RWPE1 (cell line): ENCODE measurements at places on chromosomes 2 and 18.
A peak's percentile ranks its signal among the peaks of the same experiment; 100 is the strongest.

- no peak for DNase-seq
Measured at GRCh38 chr2:191036363-191036762, 22.4 kb upstream of the STAT1 start.

- no peak for DNase-seq
Measured at GRCh38 chr18:9608298-9608697, 6.1 kb downstream of the PPP4R1 start.

DNA sequence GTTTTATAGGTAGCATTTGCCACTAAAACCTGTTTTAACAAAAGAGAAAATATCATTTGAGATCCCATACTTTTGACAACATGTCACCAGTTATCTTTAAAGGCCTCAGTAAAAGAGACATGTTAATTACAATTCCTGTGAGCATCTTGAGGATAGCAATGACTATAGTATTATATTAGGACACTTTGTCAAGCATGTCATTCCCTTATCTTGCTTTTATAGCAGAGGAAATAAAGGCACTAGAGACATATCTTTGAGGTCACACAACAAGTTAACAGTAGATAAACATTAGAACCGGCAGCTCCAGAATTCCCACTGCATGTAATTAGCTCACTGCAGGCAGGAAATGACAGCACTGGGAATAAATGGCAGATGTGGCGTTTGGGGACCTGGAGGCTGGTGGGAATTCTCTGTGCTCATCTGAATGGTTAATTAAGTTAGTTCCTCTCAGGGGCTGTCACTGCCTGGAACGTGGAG, 25.9 kb downstream of the LYPD6B start:
- DNase-seq: no peak

- no peak for DNase-seq
Measured at GRCh38 chr2:149587950-149588487, 444 bp upstream of the MMADHC start.

- no peak for DNase-seq
Measured at GRCh38 chr18:78731398-78732032, 248.1 kb upstream of the SALL3 start.

GRCh38 chr2:161046876-161047275, 113.4 kb upstream of the TANK start:
- DNase-seq: no peak

- no peak for DNase-seq
Measured at GRCh38 chr2:142769761-142770160, 107.7 kb upstream of the KYNU start.

- DNase-seq: no peak
Measured at GRCh38 chr18:13464432-13465123, 246.0 kb downstream of the LDLRAD4 start.

- DNase-seq: no peak
Measured at GRCh38 chr18:14978962-14979535, 231.1 kb downstream of the ANKRD30B start.

DNA sequence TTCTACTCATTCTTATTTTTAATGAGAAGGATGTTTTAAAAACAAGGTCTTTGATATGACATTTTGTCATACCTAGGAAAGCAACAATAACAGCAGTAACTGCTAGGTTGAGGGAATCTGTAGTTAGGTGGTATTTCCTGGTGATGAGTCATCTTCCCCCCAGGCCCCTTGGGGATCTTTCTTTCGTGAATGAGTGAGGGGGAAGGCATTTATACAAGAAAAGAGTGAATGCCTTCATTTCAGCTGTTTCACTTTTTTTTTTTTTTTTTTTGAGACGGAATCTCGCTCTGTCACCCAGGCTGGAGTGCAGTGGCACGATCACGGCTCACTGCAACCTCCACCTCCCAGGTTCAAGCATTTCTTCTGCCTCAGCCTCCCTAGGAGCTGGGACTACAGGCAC, 108.6 kb downstream of the MAP4K4 start:
- DNase-seq: peak; percentile 77

- DNase-seq: no peak
Measured at GRCh38 chr2:8551622-8552074, 130.2 kb upstream of the ID2 start.

- peak; percentile 8 for DNase-seq
Measured at GRCh38 chr2:60554646-60555065, 1.2 kb upstream of the BCL11A start.

DNA sequence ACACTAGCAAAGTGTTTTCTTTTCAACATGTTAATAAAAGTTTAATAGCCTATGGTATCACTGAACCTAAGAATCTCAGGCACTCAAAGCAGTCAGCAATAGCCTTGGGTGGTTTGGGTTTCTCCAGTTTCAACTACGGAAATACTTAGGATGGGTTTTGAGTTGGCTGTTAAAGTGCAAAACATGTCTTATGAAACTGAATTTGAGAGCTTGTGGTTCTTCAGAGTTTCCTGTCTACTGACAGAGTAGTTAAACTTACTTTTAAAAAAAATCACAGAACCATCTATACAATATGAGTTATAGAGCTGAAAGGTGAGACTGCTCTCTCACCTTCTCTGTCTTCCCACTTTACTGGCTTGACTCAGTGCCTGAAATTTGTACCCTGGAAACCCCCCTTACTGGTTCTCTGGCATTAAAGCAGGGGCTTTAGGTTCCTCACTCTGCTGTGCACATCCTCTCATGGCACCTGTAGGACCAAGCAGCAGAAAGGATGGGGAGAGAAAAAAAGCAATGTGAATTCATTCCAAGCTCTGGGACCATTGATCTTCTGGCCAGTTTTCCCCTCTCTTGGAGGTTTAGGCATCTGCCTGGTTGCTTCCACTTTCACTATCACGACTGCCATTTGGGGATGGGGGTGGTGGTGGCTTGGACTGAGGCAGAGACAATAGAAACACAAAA, 18.1 kb downstream of the CCDC141 start:
- DNase-seq: no peak

GRCh38 chr2:168192839-168193616, 54.4 kb downstream of the STK39 start:
- DNase-seq: no peak

DNA sequence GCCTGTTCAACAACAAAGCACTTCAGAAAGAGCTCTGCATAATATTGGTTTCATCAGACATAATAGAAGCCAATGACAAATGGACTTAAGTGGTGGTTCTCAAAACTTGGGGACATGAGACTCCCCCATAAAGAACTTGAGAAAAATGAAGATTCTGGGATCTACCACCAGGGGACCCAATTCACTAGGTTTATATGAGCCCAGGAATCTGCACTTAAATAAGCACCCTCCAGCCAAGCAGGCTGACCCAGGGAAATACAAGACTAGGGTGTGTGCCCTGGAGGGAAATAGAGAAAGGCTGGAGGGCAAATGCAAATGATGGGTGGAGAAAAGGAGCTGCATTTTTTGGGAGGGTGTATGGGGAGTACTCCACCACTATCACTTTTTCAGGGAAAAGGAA, 52.5 kb downstream of the SATB2 start:
- no peak for DNase-seq

- DNase-seq: no peak
Measured at GRCh38 chr2:126857502-126857901, 41.2 kb upstream of the TEX51 start.

DNA sequence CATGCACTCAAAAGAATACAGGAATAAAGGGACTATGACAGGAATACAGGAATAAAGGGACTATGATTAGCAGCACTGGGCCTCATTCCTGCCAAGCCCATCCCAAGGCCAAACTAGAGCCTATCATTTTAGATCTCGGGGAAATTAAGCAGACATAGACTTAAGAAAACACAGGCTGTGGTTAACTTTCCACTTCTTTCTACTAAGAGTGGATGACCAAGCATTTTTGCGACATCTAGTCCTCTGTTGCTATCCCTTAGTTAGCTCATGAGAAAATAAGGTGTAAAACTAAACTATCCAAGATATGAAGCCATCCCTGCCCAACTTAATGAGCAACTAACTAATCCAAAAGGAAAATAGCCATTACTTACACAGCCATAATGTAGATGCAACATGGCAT, 5.9 kb downstream of the LYPD1 start:
- no peak for DNase-seq

- peak; percentile 5 for DNase-seq
Measured at GRCh38 chr2:23828256-23828980, 98.5 kb downstream of the ATAD2B start.

- no peak for DNase-seq
Measured at GRCh38 chr2:198441901-198442300, 637.5 kb downstream of the PLCL1 start.

GRCh38 chr2:168849610-168850009, 40.6 kb downstream of the SPC25 start:
- no peak for DNase-seq

DNA sequence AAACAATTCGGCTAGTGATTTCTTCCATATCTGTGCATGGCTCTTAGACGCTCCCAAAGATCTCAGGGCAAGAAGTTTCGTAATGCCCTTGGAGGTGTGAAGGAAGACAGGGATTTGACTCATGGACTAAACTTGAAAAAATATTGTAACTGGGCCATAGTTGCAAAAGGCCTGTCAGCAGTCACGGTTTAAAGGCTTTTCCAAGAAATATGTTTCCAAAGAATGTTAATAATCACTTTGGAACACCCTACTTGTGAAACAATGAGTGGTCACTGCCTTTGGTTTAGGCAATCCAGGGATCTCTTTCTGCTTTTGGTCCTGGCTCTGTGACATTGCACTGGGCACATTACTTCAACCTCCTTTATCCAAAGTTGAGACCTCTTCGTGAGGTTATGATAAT, 102.5 kb upstream of the RASGRP3 start:
- no peak for DNase-seq

- no peak for DNase-seq
Measured at GRCh38 chr2:26020231-26020640, 13.6 kb upstream of the RAB10 start.

GRCh38 chr18:23648940-23649607, 13.6 kb downstream of the ANKRD29 start:
- no peak for DNase-seq

DNA sequence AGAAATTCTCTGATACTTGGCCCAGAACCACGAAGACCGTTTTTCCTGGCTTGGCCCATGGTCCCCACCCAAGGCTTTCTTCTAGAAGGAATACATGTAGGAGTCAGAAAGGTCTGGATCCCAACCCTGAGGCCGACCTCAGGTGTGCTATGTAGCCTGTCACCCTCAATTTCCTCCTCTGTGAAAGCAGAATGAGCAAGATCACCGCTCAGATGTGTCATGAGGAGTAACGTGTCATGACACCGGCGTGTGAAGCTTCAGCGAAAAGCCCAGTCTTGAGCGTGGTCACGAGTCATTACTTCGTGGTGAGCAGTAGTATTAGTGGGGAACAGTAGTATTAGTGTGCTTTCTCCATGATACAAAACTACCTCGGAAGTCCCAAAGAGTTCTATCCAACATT, 103.4 kb downstream of the ALPK2 start:
- no peak for DNase-seq

GRCh38 chr2:157925071-157925470, 48.9 kb upstream of the ACVR1 start:
- no peak for DNase-seq

- no peak for DNase-seq
Measured at GRCh38 chr2:218963601-218964000, 4.1 kb downstream of the CDK5R2 start.

DNA sequence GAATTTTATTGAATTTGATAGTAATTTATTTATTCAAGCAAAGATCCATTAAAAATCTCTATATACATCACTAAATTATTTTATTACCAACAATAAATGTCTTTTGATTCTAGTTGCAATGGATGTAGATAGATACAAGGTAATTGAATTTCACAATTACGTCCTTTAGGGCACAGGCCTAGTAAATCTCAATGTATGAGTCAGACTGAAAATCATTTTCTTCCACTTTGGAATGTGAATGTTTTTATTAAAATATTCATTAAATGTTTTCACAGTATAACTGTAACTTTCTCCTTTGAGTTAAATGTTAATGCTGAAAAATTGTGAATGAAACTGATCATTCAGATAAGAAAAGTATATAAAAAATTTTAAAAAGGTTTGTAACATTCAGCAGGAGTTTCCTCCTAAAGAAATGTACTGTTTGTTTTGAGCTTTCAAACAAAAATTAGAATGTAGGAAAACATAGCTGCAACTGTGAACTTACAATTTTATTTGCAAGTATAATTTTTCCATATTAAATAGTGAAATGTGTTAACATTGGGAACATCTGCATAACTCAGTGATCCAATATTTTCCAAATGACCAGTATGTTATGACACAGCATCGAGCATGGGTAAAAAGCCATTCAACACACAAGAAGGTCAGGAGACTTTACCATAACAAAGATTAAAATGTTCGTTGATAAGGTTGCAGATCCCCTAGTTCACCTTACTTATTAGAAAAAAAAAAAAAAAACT, 663.7 kb downstream of the METTL4 start:
- DNase-seq: peak; percentile 2

DNA sequence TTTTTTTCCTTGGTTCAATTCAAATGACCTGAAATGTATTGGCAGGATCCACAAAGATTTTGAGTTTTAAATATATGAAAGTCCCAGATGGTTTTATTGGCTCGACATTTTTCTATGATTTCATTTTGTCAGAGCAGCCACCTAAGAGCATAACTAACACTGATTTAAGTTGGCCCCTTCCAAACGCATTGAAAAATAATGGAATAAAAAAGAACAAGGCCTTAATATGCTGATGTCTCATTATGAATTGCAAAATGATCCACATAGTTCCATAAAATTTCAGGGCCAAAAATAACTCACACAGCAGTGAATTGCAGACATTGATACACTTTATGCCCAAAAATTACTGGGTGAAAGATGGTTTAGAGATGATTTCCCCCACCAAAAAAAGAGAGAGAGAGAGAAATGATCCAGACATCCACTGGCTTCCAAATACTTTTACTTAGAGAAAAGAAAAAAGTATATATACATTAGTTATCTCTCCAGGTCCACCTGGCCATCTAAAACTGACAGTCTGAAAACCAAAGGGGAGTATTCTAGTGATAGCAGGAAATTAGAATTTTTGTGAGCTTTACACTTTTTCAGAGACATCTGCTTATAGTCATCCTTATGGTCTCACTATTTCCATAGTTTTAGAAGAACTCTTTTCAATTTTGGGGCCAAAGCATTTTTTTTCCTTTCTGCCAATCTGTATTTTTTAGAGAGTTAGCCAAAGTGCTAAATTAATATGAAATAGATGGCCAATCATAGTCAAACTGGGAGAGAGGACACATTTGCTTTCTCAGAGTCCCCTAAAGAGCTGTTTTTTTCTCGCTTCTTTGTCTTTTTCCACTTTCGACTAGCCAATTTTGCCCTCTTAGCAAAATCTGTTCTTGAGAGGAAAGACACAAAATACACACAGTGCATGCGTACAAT, 213.5 kb upstream of the RND3 start:
- DNase-seq: no peak

GRCh38 chr2:237673130-237674001, 46.0 kb downstream of the LRRFIP1 start:
- peak; percentile 58 for DNase-seq

- DNase-seq: no peak
Measured at GRCh38 chr2:64779117-64779690, 125.5 kb upstream of the SERTAD2 start.

- DNase-seq: no peak
Measured at GRCh38 chr2:2656115-2657011, 325.3 kb upstream of the MYT1L start.

DNA sequence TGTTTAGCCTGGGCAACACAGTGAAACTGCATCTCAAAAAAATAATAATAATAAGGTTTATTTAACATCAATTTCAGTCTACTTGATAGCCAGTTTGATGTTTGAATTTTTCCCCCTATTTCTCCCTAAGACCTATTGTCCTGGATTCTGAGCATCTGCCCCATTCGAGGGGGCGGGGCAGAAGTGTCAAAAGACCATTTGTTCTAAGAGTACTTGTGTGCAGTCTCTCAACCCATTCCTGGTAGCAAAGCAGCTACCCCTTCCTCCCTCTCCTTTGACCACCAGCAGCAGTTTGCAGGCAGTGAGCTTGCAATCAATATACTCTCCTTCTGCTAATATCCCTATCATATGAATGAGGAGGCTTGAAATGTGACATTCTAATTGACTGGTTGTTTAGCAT, 71.9 kb downstream of the VWC2L start:
- no peak for DNase-seq
